MCF 10A (cell line): ENCODE measurements at places on chromosomes 4 and X. TPM values are rescaled to one million over a fixed set of nuclear protein-coding genes. Genes with fewer than 3 reads are reported as not detected.

DNA sequence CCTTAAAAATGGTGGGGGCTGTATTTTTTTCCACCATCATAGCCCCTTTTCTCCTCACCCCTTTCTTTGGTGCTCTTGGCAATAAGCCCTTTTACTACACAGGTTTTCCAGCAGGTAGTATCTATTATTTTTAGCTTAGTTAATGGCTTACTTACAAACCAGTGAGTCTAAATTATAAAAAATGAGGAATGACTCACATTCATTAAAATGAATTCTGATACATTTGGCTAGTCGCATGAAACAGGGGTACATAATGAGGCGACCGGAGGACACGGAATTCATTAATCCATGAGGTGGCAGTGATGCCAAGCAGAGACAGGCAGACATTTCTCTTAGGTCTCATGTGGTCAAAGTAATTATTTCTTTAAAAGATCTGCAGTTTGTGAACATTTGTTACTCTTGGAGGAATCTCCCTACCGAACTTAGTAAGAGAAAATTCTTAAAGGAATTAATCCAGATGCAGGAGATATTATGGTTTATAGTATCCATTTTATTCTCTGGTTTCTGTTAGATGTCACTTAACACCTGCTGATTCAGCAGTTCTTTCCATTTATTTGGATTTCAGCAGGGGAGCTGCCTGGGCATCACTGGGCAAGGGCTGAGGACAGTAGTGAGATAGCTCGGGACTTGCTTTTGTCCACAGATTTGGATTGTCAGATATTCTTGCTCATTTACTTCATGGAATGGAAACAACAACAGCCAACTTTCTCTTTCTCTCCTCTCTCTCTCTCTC is 575.0 kb upstream of the NR3C2 start:
- DNase-seq, result no peak

GRCh38 chr4:41095192-41095872 is 119.0 kb downstream of the APBB2 start:
- DNase-seq, result no peak

Gene HSD17B13
- total RNA-seq, result not detected in 2 replicates

Gene NXF2
- total RNA-seq, result not detected in 2 replicates

Gene EXOC1L
- total RNA-seq, result not detected in 2 replicates
